Retinal pigment epithelial cell (primary cell): ENCODE measurements at places on chromosomes 3 and 15.

- no peak for DNase-seq
Observed at GRCh38 chr15:98375513-98376340, 272.6 kb upstream of the IGF1R start.

DNA sequence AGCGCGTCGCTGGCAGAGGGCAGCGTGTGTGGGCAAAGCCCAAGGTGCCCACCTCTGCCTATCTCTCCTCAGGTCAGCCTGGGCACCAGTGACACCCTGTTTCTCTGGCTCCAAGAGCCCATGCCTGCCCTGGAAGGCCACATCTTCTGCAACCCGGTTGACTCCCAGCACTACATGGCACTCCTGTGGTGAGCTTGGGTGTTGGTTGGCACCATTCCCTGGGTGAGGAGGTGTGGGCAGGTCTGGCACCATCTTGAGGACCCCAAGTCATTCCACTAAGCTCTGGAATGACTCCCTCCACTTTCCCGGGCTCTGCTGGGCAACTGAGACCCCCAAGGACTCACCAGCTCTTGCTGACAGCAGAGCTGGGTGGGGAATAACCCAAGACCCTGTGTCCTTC lies 28.5 kb downstream of the XYLB start:
- no peak for DNase-seq

DNA sequence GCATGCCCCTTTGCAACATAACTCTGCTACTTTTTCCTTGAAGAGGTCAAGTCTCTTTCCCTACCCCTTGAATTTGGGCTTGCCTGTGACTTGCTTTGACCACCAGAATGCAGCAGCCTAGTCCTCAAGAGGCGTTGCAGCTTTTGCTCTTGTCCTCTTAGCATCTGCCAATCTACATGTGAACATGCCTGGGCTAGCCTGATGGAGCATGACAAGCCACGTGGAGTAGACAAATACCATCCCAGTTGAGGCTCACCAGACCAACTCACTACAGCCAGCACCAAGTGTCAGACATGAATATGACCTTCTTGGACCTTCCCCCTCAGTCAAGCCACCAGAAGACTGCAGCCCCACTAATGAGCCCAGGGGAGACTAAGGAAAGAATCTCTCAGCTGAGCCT lies 32.9 kb downstream of the AMOTL2 start:
- DNase-seq = no peak

GRCh38 chr3:72999951-73000350 lies 3.3 kb downstream of the PPP4R2 start:
- DNase-seq = no peak

DNA sequence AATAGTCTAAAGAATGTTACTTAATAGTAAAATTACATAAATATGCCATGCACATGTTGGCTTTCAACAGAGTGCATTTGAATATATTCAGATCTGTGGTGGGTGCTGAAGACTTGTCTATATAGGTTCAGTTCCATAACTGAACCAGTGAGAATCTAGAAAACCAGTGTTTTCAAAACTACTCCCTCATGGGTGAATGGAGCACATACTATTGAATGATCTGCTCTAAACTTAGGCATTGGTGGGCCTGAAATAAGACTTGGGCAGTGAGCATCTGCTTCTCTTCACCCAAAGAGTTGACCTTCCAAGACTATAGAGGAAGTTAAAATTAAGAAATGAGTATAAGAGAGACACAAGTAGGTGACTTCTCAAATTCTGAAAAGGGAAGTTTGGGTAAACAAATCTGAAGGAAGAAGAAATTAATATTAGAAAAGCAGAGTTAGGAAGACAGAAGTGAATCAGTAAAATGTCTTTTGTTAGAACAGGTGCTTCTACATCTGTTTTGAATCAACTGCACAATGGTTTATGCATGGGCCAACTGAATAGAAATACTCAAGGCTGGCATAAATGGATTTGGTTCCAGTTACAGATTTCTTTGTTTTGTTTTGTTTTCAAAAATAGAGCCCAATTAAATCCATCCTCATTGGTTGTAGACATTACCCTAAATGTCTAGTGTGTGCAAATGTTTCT lies 19.3 kb downstream of the ALCAM start:
- no peak for DNase-seq

- peak; percentile 64 for DNase-seq
Observed at GRCh38 chr3:142027735-142028134, 121.6 kb downstream of the TFDP2 start.

DNA sequence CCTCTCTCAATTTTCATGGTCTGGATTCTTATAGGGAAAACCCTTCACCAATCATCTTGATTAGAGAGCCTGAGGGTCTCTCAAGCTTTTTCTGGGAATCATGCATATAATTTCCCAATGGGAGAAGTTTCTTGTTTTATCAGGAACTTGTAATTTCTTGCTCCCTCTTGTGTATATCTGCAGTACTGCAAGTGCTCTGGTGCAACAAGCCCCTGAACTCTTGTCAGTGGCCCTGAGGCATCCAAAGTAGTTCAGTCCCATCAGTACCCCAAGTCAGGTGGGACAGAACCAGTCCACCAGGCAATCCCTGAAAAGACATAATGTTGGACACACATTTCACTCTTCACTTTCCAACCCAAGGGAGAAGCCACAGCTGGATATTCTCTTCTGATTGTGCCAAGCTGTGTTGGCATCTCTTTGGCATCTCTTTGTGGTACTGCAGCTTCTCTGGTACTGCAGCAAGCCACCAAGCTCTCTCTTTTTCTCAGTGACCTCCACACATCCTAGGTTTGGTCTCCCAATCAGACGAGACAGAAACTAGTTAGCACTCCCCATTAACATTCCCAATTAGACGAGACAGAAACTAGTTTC lies 214.5 kb downstream of the ZIC4 start:
- peak; percentile 37 for DNase-seq

DNA sequence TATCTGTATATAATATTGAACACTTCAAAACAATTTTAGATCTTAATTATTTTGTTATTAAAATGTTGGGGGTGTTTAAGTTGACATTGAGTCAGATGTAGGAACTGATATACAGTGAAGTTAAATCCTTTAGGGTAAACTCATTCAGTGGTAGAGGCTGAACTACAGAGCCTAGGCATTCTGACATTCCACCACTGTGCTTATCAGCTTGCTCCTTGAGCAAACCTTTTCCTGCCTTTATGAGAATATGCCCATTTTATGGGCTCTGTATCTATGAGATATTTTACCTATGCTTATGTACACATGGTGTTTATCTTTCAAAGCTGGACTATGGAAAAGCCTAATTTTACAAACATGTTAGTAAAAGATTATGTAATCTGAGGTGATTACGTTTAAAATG lies 407.5 kb downstream of the ZBTB20 start:
- DNase-seq = no peak

DNA sequence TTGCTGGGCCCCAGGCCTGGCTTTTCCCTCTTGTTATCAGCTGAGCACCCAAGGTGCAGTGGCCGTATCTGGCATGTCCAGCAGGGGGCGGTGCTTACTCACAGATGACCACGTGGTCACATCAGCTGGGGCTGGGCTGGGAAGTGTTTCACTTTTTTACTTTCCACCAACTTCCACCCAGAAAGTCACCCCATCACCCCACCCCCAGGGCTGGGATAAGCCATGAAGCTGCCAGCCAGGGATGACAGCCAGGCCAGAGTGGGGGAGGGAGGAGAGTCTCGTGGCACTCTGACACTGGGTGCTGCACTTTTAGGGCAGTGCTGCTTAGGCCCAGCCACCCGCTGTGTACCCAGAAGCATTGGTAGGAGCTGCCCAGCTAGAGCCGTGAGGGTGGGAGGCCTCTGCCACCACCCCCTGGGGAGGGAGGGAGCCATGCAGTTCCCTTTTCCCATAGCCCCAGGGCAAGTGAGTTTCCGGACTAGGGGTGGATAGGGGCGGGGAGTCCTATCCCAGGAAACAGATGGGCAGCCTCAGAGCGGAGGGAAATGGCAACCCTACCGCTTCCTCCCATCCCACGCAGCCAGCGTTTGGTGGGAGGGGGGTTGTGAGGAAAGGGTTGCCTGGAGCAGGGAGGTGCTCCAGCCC lies 6.1 kb downstream of the PPCDC start:
- DNase-seq = no peak

DNA sequence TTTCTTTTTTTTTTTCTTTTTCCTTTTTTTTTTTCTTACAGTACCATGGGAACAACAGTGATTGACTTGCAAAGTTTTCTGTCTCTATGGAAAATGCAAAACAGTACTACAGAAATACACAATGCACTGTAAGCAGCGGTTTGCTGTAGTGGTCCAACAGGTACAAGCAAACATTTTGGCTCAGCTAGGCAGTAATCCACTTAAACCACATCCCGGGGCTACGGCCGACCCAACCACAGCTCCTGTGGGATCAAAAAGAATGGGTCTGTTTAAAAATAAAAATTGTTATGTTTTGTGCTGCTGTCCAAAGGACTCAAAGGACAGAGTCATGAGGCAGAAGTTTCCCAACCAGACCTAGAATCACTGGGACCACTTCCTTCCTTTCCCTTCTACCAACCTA lies 667.1 kb upstream of the ADAMTS9 start:
- DNase-seq = no peak

DNA sequence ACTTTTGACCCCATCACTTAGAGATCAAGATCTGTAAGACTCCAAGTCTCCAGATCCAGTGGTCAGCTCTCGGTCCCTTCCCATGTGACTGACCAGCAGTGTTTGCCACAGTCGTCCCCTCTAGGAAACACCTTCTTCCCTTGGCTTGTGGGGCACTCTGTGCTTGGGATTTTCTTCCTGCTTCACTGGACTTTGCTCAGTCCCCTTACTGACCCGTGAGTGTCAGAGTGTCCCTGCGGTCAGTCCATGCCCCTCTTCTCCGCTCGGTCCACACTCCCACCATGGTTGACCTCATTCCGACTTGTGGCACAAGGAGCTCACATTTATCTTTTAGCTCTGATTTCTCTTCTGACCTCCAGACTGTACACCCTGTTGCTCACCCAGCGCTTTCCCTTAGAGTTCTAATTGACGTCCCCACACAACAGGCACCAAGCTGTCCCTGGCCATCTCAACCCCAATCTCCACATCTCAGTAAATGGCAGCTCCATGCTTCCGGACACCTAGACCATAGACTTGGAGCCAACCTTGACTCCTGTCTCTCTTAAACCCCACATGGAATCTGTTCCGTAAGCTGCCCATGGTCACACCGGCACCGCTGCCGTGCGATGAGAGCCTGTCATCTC lies 67.9 kb downstream of the APBA2 start:
- no peak for DNase-seq

DNA sequence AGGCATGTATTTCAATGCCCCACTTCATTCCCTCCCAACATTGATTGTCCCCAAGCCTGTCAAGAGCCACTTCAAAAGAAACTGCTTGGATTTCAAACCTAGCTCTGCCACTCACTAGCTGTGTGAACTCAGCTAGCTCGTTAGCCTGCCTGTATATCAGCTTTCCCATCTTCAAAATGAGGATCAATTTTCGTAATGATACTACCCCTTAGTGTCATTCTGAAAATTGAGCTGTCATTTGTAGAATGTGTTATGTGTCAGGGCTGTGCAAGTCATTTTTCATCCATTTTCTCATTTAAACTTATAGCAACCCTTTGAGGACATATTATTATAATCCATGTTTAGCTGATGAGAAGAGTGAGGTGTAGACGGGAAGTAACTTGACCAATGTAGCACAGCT lies 88.6 kb downstream of the TRIM42 start:
- DNase-seq = no peak

- DNase-seq = no peak
Observed at GRCh38 chr3:81643721-81644120, 117.7 kb downstream of the GBE1 start.

GRCh38 chr3:179113903-179114302 lies 34.3 kb upstream of the PIK3CA start:
- no peak for DNase-seq

- no peak for DNase-seq
Observed at GRCh38 chr3:67650084-67650483, 4.3 kb downstream of the SUCLG2 start.

GRCh38 chr15:40274350-40275274 lies 8.3 kb downstream of the ANKRD63 start:
- DNase-seq = no peak
